ENCODE measurements at places on chromosomes 5 and 9. TPM values are rescaled to one million over a fixed set of nuclear protein-coding genes. Genes with fewer than 3 reads are reported as not detected.

DNA sequence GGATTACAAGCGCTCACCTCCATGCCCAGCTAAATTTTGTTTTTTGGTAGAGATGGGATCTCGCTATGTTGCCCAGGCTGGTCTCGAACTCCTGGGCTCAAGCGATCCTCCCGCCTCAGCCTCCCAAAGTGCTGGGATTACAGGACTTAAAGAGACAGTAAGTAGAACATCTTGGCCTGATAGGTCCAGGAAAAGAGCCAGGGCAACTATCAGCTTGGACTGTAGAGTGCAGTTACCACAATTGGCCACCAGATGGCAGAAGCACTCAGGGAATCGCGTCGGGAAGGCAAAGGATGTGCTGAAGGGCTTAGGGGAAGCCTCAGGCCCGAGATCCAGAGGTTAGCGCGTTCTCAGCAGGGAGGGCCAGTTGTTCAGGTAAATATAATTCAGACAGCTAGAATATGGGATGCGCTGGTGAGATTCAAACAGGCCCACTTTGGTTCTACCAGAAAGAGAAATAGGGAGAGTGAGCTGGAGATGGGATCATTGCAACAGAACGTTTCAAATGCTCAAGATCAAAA lies 21.5 kb downstream of the C9orf57 start:
- H3K36me3 ChIP-seq, result no peaks in the 10 kb centered on the region
- peak; percentile 80 for DNase-seq
- H3K4me3 ChIP-seq, result no peak overlapping the region
- peaks cover 6% of the 10 kb centered on the region for H3K27me3 ChIP-seq
- no peak overlapping the region for H3K27ac ChIP-seq

DNA sequence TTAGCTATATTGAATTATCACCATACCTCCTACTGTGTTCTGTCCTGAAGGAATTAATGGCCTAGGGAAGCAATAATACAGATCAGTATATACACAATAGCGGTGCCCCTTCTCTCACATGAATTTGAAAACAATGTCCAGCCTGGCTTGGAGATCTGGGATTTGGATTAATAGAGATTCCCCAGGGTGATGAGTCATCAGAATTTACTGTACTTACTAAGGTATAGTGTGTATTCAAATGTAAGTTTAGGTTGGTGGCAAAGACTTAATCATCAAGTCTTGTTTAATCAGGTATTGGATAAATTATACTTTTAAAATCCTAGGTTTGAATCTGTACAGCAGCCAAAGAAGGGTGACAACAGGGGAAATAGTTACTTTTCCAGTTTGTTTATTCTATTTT lies 121.5 kb downstream of the FEM1C start:
- no peaks in the 10 kb centered on the region for H3K36me3 ChIP-seq
- H3K27ac ChIP-seq, result no peak overlapping the region
- H3K4me3 ChIP-seq, result no peak overlapping the region
- peaks cover 14% of the 10 kb centered on the region for H3K27me3 ChIP-seq
- peaks cover 2% of the 10 kb centered on the region for H3K4me1 ChIP-seq
- DNase-seq, result no peak

Gene S1PR3
- total RNA-seq, result 0.91 TPM

- DNase-seq, result no peak
- H3K4me3 ChIP-seq, result no peak overlapping the region
- no peaks in the 10 kb centered on the region for H3K36me3 ChIP-seq
Observed at GRCh38 chr9:20070336-20070735, 281.5 kb upstream of the SLC24A2 start.

DNA sequence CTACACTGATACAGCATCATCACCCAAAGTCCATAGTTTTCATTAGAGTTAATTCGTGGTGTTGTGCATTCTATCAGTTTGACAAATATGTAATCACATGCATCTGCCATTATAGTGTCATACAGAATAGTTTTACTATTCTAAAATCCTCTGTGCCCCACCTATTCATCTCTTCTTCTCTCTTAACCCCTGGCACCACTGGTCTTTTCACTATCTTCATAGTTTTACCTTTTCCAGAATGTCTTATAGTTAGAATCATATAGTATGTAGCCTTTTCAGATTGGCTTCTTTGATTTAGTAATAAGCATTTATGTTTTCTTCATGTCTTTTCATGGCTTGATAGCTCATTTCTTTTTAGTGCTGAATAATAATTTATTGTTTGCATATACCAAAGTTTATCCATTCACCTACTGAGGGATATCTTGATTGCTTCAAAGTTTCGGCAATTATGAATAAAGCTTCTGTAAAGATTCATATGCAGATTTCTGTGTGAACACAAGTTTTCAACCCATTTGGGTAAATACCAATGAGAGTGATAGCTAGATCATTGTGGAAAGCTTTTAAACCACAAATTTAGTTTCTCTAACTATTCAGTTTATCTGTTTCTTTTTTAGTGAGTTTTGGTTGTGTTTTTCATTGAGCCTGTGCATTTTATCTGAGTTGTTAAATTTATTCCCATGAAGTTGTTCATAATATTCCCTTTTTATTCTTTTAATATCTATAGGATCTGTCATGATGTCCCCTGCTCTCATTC lies 84.9 kb downstream of the RALGPS1 start:
- no peak for DNase-seq
- peaks cover 5% of the 10 kb centered on the region for H3K36me3 ChIP-seq
- peaks cover 22% of the 10 kb centered on the region for H3K27me3 ChIP-seq

- no peak for DNase-seq
- no peak overlapping the region for H3K4me3 ChIP-seq
- H3K4me1 ChIP-seq, result peaks cover 9% of the 10 kb centered on the region
- peaks cover 12% of the 10 kb centered on the region for H3K27me3 ChIP-seq
- no peaks in the 10 kb centered on the region for H3K36me3 ChIP-seq
Observed at GRCh38 chr9:111284703-111285102, 45.3 kb downstream of the OR2K2 start.

DNA sequence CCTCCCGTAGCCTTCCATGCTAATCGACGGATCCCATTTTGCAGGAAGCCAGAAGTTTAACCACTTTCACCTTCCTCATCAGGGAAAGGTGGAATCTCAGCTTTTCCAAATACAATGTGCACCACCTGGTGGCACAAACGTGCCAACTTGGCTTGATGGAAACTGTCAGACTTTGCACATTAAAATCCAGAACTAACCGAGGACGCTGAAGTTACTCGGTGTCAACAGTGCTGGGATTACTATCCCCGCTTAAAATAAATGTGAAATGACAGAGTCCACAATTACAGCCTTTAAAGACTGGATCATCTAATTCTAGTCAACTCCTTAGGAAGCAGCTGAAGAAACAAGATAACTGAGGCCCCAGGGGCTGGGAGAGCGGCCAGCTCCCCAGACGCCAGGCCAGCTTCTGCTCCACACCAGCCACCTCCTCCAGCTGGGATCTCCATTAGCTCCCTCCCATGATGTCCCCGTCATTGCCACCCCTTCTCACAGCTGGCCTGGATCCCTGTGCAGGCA lies 50.1 kb upstream of the RETREG1 start:
- no peak overlapping the region for H3K4me3 ChIP-seq
- no peak overlapping the region for H3K27ac ChIP-seq
- peak; percentile 53 for DNase-seq

Gene DENND1A
- 29.6 TPM for total RNA-seq

Gene IGFBPL1
- 0.26 TPM for total RNA-seq

DNA sequence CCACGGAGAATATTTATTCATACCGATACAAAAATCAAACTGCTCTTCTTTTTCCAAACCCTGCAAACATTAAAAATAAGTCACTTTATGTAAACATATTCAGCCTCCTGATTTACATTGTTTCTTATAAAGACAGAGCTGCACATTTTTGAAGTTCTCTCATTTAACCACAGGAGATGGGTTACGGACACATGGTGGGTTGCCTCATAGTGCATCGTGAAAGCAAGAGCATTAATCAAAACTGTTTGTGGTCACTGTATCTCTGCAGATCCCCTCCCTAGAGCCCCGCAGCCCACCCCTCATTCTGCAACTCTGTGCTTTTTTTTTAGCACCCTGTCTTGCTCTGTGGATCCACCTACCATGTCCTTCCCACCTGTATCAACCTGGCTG lies 43.3 kb upstream of the EQTN start:
- no peaks in the 10 kb centered on the region for H3K27me3 ChIP-seq
- no peak overlapping the region for H3K27ac ChIP-seq
- no peak for DNase-seq
- no peaks in the 10 kb centered on the region for H3K4me1 ChIP-seq

GRCh38 chr9:32554107-32554506 lies 1.7 kb upstream of the TOPORS start:
- no peak overlapping the region for H3K27ac ChIP-seq
- peaks cover 29% of the 10 kb centered on the region for H3K36me3 ChIP-seq

DNA sequence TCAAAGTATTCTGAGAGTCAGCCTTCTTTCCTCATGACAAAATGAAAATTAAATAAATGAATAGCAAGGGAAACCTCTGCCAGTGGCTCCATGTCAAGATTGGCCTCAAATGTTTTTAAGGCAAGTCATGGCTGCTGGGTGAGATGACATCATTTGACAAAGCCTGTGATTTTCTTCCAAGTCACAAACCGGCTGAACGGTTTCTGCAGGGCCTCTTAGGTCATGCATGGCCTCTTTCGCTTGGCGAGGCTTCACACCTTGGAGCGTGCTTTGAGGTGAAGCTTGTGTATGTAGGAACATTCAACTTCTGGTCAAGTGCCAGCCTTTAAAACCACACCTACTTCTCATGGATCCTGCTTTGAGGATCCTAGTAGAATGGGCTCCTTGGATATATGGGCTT lies 161.0 kb upstream of the ZNF618 start:
- peaks cover 13% of the 10 kb centered on the region for H3K27me3 ChIP-seq
- no peak overlapping the region for H3K4me3 ChIP-seq
- no peaks in the 10 kb centered on the region for H3K36me3 ChIP-seq
- no peak for DNase-seq

GRCh38 chr5:39422036-39422606 lies 2.7 kb downstream of the DAB2 start:
- no peak overlapping the region for H3K4me3 ChIP-seq
- peaks cover 27% of the 10 kb centered on the region for H3K27me3 ChIP-seq
- H3K36me3 ChIP-seq, result no peaks in the 10 kb centered on the region
- no peak overlapping the region for H3K27ac ChIP-seq
- DNase-seq, result no peak

DNA sequence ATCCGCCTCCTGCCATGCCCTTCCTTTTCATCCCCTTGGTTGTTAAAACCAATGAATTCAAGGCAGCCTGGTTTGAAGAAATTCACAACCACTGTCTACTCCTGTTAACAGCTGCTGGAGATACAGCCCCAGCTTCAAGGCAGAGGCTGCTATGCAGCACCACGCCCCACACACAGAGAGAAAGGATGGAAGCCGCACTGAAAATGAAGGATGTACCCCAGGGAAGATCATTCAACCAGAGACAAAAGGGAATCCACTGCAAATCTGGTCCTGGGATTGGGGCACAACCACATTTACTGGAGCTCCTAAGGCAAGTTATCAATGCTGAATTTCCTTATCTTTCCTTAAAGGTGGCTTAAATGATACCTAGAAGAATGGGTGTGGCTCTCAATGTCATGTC lies 58.7 kb downstream of the DPYSL3 start:
- no peaks in the 10 kb centered on the region for H3K36me3 ChIP-seq
- H3K27me3 ChIP-seq, result peaks cover 62% of the 10 kb centered on the region
- DNase-seq, result no peak
- no peak overlapping the region for H3K4me3 ChIP-seq

Gene OTULIN
- total RNA-seq, result 48.0 TPM

Gene TENT4A
- total RNA-seq, result 30.2 TPM

DNA sequence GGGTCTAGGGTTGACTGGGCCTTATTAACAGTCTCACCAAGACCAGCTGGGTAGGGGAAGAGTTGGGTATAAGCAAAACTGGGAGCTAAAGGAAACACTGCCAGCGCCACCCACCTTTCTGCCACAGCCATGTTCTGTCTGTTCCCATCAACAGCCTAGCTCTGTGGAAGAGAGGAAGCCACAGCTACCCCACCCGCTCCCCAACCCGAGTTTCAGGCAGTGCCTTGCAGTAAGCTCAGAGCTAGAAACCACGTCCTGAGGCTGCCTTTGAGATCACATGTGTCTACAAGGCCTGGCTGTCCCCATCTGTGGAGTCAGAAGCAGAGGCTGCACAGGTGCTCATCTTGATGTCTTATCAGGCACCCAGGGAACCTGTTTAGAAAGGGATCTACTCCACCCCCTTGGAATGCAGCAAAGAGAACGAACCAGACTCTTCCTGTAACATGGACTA lies 15.3 kb downstream of the HNRNPH1 start:
- peaks cover 26% of the 10 kb centered on the region for H3K36me3 ChIP-seq
- peak; percentile 51 for DNase-seq
- H3K4me3 ChIP-seq, result no peak overlapping the region

DNA sequence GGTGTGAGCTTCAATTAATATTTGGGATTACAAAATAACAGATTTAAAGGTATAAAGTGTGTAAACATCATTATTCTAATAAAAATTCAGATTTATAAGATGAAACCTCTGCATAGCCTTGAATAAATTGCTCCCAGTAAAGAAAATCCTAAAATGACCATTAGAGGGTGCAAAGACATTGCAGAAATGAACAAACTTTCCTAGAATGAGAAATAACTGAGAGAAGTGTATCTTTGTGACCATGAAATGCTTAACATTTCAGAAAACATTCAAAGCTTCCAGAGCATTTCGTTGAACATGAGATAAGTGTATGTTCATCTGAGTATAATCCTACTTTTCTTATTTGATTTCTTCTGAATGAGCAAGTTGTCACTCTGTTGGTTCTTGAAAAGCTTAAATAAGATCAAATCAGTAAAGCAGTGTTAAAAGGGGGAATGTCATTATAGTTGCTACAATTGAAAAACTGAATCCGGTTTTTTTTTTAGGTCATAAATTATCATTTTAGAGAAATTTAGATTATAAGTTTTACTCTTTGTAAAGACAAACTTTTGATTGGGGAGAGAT lies 24.7 kb upstream of the NUDT12 start:
- H3K27ac ChIP-seq, result no peak overlapping the region
- H3K4me1 ChIP-seq, result no peaks in the 10 kb centered on the region
- no peak overlapping the region for H3K4me3 ChIP-seq
- no peak for DNase-seq

Gene CDX1
- total RNA-seq, result not detected

Gene TAF11L5
- total RNA-seq, result not detected

GRCh38 chr9:90956026-90956810 lies 154.6 kb downstream of the SYK start:
- H3K4me3 ChIP-seq, result no peak overlapping the region
- H3K4me1 ChIP-seq, result no peaks in the 10 kb centered on the region
- H3K36me3 ChIP-seq, result no peaks in the 10 kb centered on the region
- H3K27me3 ChIP-seq, result peaks cover 9% of the 10 kb centered on the region

Gene SLC26A2
- 3.7 TPM for total RNA-seq

Gene SPINK5
- total RNA-seq, result not detected

Gene ANKRD34B
- 0.10 TPM for total RNA-seq

- H3K27me3 ChIP-seq, result no peaks in the 10 kb centered on the region
- DNase-seq, result no peak
- H3K27ac ChIP-seq, result no peak overlapping the region
- no peaks in the 10 kb centered on the region for H3K36me3 ChIP-seq
- no peaks in the 10 kb centered on the region for H3K4me1 ChIP-seq
Observed at GRCh38 chr5:31990081-31990650, 184.0 kb downstream of the GOLPH3 start.

Data from activated naive CD4-positive, alpha-beta T cell treated with anti-CD3 and anti-CD28 coated beads for 36 hours (primary cell).